ENCODE measurements at places on chromosomes 16 and 17.

DNA sequence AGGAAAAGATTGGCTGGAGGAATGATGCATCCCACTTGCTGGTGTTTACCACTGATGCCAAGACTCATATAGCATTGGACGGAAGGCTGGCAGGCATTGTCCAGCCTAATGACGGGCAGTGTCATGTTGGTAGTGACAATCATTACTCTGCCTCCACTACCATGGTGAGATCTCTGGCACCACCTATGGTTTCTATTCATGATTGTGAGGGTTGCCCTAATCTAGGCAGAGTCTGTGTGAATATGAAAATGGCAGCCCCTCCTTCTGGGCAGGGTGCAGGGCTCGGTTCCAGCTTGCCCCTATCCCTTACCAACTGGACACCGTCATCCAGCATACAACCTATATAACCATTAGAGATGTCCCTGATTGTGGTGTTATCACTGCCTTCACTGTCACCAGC, 33.4 kb downstream of the ITGB3 start:
- DNase-seq, result no peak

- peak; percentile 2 for DNase-seq
Measured at GRCh38 chr17:73634629-73635028, 9.6 kb downstream of the SDK2 start.

GRCh38 chr16:85369741-85370528, 243.2 kb upstream of the GSE1 start:
- peak; percentile 86 for DNase-seq

GRCh38 chr16:79758615-79759346, 158.2 kb upstream of the MAF start:
- DNase-seq, result no peak

- no peak for DNase-seq
Measured at GRCh38 chr17:78820841-78821240, 19.8 kb downstream of the USP36 start.

- peak; percentile 80 for DNase-seq
Measured at GRCh38 chr16:50259334-50260205, 6.8 kb upstream of the ADCY7 start.

GRCh38 chr17:45437465-45438283, 5.0 kb upstream of the ARHGAP27 start:
- peak; percentile 55 for DNase-seq

DNA sequence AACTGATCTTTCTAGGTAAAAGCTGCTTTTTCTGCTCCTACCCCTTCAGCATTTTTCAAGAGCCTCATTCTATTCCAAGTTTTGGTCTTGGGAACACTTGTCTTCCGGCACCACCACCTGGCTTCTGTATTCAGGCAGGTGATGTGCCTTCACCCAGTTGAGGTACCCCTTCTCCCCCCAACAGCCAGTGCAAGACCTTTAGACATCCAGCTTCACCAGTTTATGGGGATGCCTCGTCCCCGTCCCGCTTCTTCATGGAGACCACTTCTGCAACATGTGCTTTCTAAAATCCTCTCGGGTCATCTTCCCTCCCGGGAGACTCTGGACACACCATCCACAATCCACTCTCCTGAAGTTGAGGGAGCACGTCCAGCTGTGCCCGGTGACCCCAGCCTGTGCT, 69.9 kb downstream of the SRCIN1 start:
- DNase-seq, result no peak

DNA sequence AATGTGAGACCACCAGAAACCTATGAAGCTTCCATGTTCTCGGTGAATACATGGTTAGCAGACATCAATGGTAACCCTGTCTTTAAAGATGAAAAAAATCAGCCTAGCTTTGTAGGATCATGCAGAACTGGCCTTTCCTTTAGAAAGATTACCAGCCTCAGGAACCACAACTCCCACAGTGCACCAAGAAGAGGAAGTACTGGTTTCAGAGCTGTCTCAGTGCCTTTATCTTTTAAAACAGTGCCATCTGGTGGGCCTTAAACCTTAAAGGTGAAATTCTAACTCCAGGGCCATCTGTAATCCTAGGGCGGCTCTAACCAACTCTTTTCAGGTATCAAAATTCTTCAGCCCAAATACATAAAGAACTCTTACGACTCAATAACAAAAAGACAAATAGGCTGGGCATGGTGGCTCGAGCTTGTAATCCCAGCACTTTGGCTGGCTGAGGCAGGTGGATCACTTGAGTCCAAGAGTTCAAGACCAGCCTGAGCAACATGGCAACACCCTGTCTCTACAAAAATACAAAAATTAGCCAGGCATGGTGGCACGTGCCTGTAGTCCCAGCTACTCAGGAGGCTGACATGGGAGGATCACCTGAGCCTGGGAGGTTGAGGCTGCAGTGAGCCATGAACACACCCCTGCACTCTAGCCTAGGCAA, 5.4 kb downstream of the ATPAF2 start:
- no peak for DNase-seq

- no peak for DNase-seq
Measured at GRCh38 chr17:17533901-17534441, 37.8 kb upstream of the RASD1 start.

GRCh38 chr16:87833548-87833947, 35.8 kb downstream of the SLC7A5 start:
- no peak for DNase-seq

GRCh38 chr17:74862108-74862901, 2.6 kb upstream of the GRIN2C start:
- peak; percentile 79 for DNase-seq

DNA sequence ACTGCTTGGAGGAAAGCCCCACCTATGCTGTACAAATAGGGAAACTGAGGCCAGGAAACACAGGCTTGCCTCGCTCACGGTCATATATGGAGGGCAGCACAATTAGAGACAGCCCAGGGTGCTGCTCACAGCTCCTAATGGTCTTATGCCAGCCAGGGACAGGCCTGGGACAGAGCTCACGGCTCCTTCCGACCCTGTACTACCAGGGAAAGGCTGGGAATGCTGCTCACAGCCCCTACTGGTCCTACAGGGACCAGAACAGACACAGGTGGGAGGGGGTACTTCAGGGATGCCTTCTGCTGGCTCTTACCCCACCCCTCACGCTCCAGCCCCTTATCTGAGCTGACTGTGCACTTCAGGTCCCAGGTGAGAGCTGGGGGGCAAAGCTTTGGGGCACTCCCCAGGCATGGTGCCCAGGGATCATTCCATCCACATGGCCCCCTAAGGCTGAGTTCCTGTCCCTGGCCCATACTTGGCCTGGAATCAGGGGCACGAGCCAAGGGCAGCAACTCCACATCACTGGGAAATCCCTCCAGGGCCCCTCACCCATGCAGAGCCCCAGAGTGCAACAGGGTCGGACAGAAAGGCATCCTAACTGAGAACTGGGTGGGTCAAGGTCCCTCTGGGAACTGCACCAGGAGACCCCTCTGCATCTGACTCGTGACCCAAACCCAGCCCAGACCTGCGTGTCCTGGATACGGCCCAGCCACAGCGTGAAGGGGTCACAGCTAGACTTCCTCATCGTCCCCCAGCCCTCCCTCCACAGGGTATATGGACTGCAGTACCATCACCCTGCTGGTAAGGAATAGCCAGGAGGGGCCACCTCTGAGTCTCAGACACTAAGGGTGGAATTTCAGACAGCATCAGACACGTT, 5.9 kb downstream of the RHBDF1 start:
- DNase-seq, result no peak

DNA sequence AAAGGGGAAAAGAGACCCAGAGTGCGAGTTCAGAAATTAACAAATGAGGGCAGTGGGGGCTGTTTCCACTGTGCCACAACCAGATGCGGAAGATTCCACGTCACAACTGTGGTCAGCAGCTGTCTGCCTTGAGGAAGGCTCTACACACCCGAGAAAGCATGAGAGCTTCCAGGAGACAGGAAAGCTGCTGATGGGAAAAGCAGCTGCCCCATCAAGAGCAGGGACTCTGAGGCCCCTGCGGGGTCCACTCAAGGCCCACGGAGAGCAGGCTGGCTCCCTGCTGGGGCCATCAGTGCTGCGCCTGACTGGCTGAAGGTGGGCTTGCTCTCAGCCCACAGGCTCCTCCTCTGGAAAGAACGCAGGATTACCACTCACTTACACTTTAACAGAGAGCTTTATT, 14.8 kb upstream of the TRAP1 start:
- DNase-seq, result peak; percentile 18

DNA sequence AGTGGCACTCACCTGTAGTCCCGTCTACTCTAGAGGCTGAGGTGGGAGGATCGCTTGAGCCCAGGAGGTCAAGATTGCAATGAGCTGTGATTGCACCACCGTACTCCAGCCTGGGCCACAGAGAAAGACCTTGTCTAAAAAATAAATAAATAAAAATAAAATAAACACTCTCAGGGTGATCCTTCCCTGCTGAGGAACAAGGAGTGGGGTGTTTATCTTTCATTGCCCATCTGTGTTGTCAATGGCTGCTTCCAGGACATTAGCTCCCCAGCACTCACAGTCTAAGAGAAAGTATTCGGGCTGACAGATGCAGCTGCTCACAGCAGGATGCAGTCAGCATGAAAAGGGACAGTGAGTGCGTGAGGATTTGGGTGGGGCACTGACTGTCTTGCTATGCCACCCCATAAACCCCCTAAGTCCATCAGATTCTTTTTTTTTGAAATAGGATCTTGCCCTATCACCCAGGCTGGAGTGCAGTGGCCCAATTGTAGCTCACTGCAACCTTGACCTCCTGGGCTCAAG, 31.3 kb upstream of the RBBP6 start:
- DNase-seq, result no peak

DNA sequence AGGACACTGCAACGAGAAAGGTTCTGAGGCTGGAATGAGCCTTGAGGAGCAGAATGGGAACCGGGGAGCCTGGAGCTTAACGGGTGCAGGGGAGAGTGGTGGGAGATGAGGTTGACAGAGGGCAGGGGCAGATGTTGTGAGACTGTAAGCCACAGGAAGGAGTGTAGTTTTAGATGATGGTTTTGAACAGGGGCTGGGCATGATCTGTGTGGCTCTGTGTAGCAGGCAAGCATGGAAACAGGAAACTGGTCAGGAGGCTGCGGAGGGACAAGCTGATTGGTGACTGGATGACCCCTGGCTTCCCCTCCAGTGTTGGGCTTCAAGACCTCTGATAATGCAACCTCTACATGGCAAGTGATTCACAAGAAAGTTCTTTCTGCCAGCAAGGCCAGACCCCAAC, 1.4 kb upstream of the CNGB1 start:
- DNase-seq, result no peak

GRCh38 chr17:59707149-59707970, at the start of the genes PTRH2 and VMP1:
PTRH2 (minus strand) TSS chr17:59707430; CDS start chr17:59697978, 9,452 bp downstream.
VMP1 (plus strand) TSS chr17:59707654; CDS start chr17:59731447, 23,793 bp downstream.
- peak; percentile 99 for DNase-seq

DNA sequence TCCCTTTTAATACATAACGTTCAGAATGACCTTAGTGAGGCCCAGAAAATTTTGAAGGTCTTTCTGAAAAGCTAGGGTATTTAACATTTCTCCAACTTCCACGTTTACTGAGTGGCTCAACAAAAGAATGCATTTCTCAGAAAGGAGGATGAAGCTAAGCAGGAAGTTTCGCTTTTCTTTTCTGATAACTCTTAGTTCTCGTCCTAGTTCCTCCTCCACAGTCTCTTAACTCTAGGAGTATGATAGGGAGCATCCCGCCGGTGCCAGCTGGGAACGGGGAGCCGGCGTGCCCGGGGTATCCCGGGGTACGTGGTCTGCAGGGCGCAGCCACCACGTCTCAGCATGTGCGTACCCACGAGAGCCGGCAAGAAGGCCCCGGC, 363 bp downstream of the KARS1 start:
- DNase-seq, result no peak

DNA sequence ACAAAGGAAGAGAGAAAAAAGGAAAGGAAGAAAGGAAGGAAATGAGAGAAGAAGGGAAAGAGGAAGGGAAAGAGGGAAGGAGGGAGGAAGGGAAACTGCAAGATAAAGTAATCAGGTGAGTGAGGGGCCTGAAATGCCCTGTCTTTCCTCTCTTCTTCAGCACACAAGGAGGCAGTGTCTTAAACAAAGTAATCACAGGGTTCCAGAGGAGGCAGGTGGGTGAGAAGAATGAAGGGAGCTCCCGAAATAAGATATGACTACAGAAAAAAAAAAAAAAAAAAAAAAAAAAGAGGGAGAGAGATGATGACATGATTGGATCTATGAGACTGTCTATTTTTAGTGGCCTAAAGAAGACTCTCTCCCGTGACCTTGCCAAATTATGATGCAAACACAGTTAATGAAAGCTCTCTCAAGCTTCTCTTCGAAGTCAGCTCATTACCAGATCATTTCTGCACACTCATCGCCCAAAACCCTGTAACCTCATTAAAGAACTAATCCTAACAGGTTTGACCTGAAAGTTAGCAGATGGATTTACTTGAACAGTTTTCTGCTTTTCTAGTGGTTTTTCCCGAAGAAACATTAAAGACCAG, 53.6 kb downstream of the CDH11 start:
- no peak for DNase-seq

GRCh38 chr17:1967213-1967612, 57.9 kb downstream of the RTN4RL1 start:
- no peak for DNase-seq

Data from sigmoid colon (tissue), 7 donors.